ENCODE measurements at places on chromosomes 5 and 9. TPM values are rescaled to one million over a fixed set of nuclear protein-coding genes. Genes with fewer than 3 reads are reported as not detected.

Gene SLC6A18
- total RNA-seq, result not detected

Gene COL15A1
- 0.04 TPM for total RNA-seq

Gene NR6A1
- 0.77 TPM for total RNA-seq

Gene GPSM1
- total RNA-seq, result 26.9 TPM

Gene ARSI
- total RNA-seq, result 6.3 TPM

DNA sequence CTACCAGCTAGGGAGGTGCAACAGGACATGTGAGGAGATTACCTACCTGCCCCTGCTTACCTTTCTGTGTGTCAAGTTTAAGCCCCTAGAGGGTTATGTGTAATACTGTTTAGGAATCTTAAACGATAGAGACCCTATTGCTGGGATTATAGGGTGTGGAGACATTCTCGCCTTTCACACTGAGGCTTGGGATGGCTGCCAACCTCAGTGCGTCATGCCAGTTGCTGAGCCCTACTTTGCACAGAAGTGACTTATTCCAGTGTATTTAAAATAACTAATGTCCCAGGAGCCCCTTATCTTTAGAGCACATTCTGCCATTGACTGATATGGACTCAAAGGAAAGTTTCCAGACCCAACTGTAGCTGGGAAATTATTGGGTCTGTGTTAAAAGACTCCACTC is 76.6 kb upstream of the XPA start:
- H3K27ac ChIP-seq, result peak overlapping the region; percentile 34
- peak; percentile 69 for DNase-seq
- H3K27me3 ChIP-seq, result no peaks in the 10 kb centered on the region
- H3K4me3 ChIP-seq, result no peak overlapping the region
- H3K36me3 ChIP-seq, result no peaks in the 10 kb centered on the region

DNA sequence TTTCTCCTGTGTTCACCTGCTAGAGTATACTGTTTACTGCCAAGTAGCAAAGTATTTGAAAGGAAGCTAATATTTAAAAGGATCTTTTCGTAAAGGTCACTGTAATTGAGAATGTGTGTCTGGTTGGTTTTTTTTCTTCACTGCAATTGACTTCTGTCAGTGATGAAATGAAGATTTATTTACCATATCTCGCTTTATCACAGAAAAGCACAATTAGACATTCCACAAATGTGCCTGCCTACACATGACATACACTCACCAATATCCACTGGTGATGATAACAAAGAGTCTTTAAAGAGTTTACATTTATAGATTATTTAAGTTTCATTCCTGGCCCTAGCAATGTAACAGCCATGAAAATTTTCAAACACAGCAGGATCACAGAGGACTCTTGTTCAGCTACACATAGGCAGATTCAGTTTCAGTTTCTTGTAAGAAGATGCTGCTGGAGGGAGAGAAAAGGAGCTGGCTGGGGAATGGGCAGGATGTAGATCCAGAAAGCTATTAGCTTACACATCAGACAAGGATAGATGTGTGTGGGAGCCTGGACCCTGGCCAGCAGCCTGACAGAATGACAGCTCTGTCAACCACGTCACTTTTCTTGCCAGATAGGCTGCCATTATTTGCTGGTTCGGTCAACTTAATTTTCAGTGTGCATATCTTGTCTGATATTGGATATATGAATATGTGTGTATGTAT is 104.0 kb downstream of the GDNF start:
- no peaks in the 10 kb centered on the region for H3K27me3 ChIP-seq
- H3K36me3 ChIP-seq, result no peaks in the 10 kb centered on the region
- H3K27ac ChIP-seq, result no peak overlapping the region
- peaks cover 21% of the 10 kb centered on the region for H3K4me1 ChIP-seq

DNA sequence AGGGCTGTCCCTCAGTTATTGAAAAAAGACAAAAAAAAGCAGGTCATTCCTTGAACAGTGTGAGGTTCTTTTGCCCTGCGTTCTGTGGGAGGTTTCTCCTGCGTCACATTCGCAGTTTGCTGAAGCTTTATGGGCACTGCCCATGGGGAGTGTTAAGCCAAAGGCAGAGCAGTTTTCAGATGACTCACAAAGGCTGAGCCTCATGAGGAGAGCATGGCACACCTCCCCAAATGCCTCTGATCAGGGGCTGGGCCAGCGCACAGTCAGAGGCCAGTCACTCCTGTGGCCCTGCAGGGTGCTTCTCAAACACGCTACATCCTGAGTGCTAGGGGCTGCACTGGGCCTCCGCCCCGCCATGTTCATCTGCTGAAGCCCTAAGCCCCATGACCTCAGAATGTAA is 38.4 kb downstream of the IRX1 start:
- H3K27me3 ChIP-seq, result no peaks in the 10 kb centered on the region
- DNase-seq, result no peak
- no peak overlapping the region for H3K27ac ChIP-seq
- H3K4me1 ChIP-seq, result no peaks in the 10 kb centered on the region

- DNase-seq, result no peak
- no peaks in the 10 kb centered on the region for H3K36me3 ChIP-seq
- no peak overlapping the region for H3K27ac ChIP-seq
- H3K4me1 ChIP-seq, result no peaks in the 10 kb centered on the region
- H3K27me3 ChIP-seq, result no peaks in the 10 kb centered on the region
These were observed 2.7 kb downstream of the PCDHGC3 start for GRCh38 chr5:141478321-141478945.

- H3K4me3 ChIP-seq, result no peak overlapping the region
- no peaks in the 10 kb centered on the region for H3K4me1 ChIP-seq
- H3K27ac ChIP-seq, result no peak overlapping the region
These were observed 83.1 kb upstream of the SPOCK1 start for GRCh38 chr5:137582218-137582617.

DNA sequence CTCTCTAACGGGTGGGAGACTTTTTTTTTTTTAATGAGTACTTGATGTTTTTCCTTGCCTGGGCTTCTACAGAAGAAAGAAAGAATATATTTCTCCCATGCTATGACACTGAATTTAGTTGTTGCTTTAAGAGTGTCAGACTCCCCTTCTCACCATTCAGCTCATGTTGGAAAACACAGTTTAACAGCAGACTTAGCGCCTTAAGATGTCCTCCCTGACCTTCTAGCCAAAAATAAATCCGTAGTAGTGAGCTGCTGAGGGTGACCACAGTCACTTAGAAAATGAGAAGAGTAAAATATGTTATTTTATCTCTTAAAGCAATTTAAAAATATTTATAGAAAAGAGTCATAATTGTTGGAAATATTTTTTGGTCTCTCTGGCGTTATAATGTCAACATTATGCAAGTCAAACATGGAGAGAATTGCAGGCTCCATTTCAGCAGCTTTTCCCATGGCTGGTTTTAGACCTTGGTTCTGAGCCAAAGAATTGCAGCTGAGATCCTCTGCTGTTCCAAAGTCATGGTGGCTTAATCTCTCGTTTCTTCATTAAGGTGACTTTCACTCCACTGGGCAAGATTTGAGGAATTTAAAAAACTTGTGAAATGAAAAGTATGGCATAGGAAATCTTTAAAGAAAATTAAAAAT is 143.5 kb downstream of the GHR start:
- H3K4me1 ChIP-seq, result peaks cover 7% of the 10 kb centered on the region
- no peak overlapping the region for H3K4me3 ChIP-seq
- no peak overlapping the region for H3K27ac ChIP-seq
- H3K36me3 ChIP-seq, result no peaks in the 10 kb centered on the region

DNA sequence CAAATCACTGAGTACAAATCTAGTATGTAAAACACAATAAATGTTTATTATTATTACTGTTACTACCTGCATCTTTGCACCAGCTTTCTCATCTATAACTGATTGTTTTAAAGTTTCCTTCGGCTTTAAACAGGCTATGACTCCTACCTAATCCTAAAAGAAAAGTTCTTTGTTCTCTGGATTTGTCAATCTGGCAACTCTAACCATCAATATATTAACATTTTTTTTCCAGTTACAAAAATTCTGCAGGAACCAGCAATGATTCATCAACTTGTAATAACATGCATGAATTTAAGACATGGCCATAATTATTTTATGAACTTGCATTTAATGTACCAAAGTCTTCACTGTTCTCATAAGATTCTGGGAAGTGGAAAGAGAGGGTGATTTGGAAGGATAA is 228.5 kb downstream of the PIK3R1 start:
- no peaks in the 10 kb centered on the region for H3K4me1 ChIP-seq
- H3K27me3 ChIP-seq, result no peaks in the 10 kb centered on the region
- no peaks in the 10 kb centered on the region for H3K36me3 ChIP-seq

DNA sequence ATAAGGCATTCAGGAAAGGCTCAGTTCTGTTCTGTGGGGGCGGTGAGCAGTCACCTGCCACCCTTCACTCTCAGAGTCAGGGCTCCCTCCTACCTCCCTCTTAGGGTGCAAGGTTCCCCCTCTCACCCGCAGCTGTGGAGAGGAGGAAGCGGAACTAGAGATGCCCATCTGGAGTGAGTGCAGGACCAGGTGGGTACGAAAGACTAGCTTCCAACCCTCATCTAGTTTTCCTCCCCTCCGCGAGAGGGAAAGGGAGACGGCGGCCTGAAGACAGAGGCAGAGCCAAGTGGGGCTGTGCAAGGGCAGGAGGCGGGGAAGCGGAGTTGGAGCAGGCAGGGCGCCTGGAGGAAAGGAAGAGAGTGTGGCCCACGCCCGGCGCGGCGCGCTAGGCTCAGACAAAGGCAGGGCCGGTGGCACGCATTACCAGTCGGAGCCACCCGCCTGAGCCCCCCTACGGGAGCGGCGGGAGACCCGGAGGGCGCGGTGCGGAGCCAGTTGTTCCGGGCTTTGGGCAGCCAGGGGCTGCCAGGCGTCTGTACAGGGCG is 7.3 kb downstream of the PRR7 start:
- peaks cover 5% of the 10 kb centered on the region for H3K36me3 ChIP-seq
- H3K27me3 ChIP-seq, result no peaks in the 10 kb centered on the region
- H3K4me3 ChIP-seq, result peak overlapping the region; percentile 88

- no peaks in the 10 kb centered on the region for H3K36me3 ChIP-seq
- DNase-seq, result no peak
- H3K4me3 ChIP-seq, result no peak overlapping the region
- H3K27me3 ChIP-seq, result no peaks in the 10 kb centered on the region
These were observed 125.1 kb downstream of the BARX1 start for GRCh38 chr9:93830012-93830596.

DNA sequence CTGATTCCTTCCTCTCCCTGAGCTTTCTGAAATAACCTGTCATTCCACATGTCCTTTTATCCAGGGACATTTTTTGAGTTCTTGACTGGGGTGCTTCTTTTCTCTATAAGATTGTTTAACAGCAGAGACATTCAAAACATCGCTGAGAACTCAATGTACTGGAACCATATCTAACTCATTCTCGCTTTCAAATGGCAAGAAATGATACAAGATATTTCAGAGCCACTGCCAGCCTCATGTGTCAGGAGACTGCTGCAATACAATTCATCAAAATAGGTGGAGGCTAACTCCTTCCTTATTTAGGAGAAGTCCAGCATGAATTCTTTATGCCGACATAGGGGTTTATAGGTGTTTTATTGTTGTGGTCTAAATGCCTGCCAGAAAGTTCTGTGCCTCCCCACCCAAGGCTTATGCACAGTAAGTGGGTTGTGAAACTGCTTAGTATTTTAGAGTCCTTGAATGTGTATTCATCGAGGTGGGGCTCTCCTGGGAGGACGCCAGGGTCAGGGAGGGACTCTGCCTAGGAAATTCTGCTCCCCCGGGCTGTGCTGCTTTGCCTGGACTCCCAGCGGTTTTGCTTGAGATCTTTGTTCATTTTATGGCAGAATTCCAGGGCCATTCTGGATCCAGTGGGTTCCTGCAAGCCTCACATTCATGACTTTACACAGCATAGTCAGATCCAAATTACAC is 53.9 kb downstream of the ZNF474 start:
- H3K36me3 ChIP-seq, result no peaks in the 10 kb centered on the region
- no peaks in the 10 kb centered on the region for H3K27me3 ChIP-seq
- H3K4me3 ChIP-seq, result peak overlapping the region; percentile 51
- peaks cover 40% of the 10 kb centered on the region for H3K4me1 ChIP-seq
- H3K27ac ChIP-seq, result peak overlapping the region; percentile 70

- H3K4me1 ChIP-seq, result 0 out of 2 replicates have a peak, but pooled peaks cover 9% of the 10 kb centered on the region
- H3K27ac ChIP-seq, result no peak overlapping the region
- DNase-seq, result no peak
- no peaks in the 10 kb centered on the region for H3K27me3 ChIP-seq
These were observed 54.6 kb upstream of the ELL2 start for GRCh38 chr5:96016216-96016615.

DNA sequence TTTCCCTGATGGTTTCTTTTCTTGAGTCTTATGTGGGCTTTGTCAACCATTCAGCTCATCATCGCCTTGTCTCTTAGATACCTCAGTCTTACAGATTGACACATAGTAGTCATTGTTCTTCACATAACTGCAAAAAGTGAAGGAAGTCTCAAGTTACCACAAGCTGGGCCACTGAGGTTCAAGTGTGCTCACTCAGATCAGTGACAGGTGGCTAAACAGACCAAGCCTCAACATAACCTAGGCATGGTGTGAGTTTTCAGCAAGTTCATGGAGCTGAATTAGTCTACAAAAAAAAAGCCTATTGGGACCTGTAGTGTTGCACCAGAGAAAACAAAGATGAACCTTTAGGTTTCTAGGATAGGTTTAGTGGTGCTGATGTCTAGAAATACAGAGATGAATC is 58.2 kb downstream of the RFK start:
- no peak overlapping the region for H3K4me3 ChIP-seq
- no peak for DNase-seq
- H3K27ac ChIP-seq, result no peak overlapping the region

- H3K36me3 ChIP-seq, result no peaks in the 10 kb centered on the region
- no peak overlapping the region for H3K4me3 ChIP-seq
- no peak for DNase-seq
- no peaks in the 10 kb centered on the region for H3K4me1 ChIP-seq
These were observed 11.2 kb upstream of the RPS14 start for GRCh38 chr5:150460781-150461180.

GRCh38 chr9:133658442-133659431 is 22.6 kb downstream of the DBH start:
- H3K36me3 ChIP-seq, result no peaks in the 10 kb centered on the region
- H3K4me1 ChIP-seq, result peaks cover 6% of the 10 kb centered on the region
- DNase-seq, result peak; percentile 29
- no peak overlapping the region for H3K27ac ChIP-seq
- H3K4me3 ChIP-seq, result peak overlapping the region; percentile 53

DNA sequence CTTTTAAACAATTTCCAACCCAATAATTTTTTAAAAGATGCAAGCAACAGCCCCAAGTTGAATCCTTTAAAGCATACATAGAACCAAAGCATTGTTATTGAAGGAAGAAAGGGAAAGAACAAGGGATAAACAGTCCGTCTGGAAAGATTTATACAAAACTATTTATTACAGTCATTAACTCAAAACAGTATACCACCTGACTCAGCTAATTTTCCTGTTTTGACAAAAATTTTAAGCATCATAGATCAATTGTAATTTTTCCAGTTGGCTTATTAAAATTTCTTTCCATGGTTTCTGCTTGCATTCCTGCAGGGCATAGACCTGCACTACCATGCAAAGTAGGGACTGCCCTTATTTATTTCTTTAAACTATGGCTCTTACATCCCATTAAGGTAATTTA is 29.9 kb downstream of the AP3B1 start:
- no peak for DNase-seq
- H3K27me3 ChIP-seq, result no peaks in the 10 kb centered on the region
- 0 out of 2 replicates have a peak, but pooled peaks cover 3% of the 10 kb centered on the region for H3K36me3 ChIP-seq
- no peaks in the 10 kb centered on the region for H3K4me1 ChIP-seq

GRCh38 chr5:171023508-171023907 is 161.7 kb downstream of the RANBP17 start:
- H3K27me3 ChIP-seq, result no peaks in the 10 kb centered on the region
- no peak overlapping the region for H3K27ac ChIP-seq
- H3K4me3 ChIP-seq, result no peak overlapping the region

GRCh38 chr5:11905206-11905605 is 960 bp upstream of the CTNND2 start:
- H3K27ac ChIP-seq, result no peak overlapping the region
- no peak for DNase-seq
- peaks cover 11% of the 10 kb centered on the region for H3K4me1 ChIP-seq
- H3K4me3 ChIP-seq, result no peak overlapping the region
- H3K27me3 ChIP-seq, result peaks cover 67% of the 10 kb centered on the region
